ENCODE measurements at places on chromosomes 5 and 9.

- DNase-seq, result no peak
These were observed 313.8 kb downstream of the FAM170A start for GRCh38 chr5:119943148-119943547.

DNA sequence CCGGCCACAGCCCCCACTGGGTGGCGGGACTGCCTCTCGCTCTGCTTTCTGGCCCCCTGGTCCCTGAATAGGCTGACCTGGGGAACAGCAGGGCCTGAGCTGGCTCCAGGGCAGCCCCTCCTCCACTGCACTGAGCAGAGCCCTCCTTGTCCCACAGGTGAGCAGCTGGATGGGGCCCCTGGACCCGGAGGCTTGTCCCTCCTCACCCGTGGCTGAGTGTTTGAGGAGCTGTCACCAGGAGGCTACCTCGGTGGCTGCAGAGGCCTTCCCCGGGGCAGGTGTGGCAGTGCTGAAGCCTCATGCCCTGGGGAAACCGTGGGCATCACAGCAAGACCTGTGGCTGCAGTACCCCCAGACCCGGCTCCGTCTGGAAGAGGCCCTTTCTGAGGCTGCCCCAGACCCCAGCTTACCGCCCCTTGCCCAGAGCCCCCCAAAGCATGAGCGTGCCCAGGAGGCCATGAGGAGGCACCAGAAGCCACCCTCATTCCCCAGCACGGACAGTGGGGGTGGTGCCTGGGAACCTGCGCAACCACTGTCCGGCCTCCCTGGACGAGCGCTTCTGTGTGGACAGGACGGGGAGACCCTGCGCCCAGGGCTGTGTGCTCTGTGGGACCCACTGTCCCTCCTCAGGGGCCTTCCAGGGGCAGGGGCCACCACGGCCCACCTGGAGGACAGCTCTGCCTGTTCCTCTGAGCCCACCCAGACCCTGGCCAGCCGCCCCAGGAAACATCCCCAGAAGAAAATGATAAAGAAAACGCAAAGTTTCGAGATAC lies 28.5 kb upstream of the LRRC14B start:
- DNase-seq, result no peak

GRCh38 chr5:79488775-79489174 lies 25.2 kb downstream of the HOMER1 start:
- DNase-seq, result no peak

- no peak for DNase-seq
These were observed 115.3 kb upstream of the CDKN2B start for GRCh38 chr9:22124263-22125011.

- no peak for DNase-seq
These were observed 56.3 kb upstream of the MEF2C start for GRCh38 chr5:88939300-88939699.

DNA sequence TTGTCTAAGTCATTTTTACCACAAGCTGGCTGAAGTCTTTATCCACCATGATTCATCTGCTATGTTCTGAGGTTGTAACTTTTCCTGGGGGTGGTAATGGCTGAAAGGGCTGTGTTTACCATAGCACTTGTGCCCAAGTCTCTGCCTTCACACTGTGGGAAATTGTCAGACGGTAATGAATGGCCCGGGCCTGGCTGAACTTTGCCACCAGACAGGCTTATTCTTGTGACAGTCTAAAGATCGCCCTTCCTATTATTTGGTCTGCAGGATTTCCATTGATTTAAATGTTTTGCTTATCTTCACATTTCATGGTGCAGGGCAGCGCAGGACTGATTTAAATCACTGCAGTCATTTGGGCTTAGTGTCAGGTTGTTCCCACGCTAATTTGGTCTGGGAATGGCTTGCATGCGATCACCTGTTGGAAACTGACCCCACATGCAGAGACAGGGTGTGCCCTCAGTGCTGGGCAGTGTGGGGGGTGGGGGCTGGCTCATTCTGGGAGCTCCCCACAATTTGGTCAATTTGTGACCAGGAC lies 109.3 kb upstream of the ICE1 start:
- no peak for DNase-seq

DNA sequence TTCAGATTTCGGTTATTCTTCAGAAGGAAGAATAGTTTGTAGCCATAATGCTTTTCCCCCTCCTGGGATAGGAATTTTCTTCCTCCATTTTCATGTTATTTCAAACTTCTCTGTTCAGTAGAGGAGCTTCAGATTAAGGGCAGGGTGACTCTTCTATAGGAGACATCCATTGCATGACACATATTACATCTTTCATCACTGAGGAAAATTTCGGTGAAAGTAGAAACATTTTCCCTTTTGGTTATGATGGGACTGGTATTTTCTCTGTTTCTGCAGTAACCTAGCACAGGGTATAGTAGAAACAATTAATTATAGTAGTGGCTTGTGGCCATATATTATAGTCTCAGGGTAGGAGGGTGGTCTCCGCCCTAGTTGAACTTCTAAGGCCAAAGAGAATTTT lies 1.1 kb downstream of the IPO11 start:
- no peak for DNase-seq

GRCh38 chr9:19201899-19202891 lies 28.3 kb upstream of the DENND4C start:
- no peak for DNase-seq

GRCh38 chr9:136008693-136008997 lies 47.5 kb upstream of the UBAC1 start:
- no peak for DNase-seq

DNA sequence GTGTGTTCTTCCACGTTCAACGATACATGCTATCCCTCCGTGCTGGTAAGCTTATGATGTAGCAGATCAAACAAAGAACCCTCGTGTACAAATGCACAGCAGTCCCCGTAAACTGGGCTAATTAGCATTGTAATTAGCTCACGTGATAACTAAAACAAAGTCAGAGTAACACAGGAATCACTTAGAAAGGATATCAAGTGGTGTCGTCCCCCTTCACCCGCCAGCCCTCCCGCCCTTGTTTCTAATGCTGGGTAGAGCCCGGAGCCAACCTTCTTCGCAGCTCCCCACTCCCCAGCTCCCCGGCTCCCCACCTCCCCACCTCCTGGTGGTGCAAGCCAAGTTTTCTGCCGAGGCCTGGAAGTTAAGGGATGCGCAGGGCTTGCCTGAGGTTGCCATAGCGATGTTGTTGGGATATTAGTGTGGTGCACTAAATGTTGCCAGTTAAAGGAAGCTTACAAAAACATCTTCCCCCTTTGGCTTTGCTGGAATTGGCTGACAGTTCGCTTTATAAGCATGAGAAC lies 357.9 kb upstream of the CCNH start:
- DNase-seq, result no peak

DNA sequence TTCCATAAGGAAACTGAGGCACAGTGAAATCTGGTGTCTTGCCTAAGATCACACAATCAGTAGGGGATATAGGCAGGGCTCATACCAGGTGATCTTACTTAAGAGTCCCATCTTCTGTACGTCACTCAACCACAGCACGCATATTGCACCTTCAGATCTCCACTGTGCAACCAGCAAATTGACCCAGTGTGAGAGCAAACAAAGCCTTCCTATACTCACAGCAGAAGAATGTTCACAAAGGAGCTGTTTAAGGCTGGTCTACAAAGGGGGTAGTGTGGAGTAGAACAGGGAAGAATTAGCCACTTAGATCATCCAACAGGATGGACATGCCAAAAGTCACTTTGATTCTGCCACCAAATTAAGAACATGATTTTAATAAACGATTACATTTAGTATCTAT lies 305.9 kb downstream of the SLIT3 start:
- no peak for DNase-seq

DNA sequence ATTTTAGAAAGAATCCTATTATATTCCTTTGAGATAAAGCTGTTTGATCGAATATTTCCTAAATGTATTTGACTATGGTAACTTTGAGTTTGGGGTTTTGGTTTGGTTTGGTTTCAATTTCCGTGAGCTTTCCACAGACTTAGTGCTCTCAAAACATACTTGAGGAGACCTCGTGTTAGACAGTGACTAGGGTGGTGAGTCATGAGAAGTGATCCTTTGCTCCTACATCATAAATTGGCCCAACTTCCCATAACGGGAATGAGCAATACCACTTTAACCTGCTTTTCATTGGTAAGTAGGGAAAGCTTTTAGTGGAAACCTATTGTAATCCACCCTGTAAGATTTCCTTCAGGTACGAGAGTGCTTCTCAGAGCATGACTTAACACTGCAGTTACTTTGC lies 3.8 kb upstream of the RASEF start:
- DNase-seq, result no peak

DNA sequence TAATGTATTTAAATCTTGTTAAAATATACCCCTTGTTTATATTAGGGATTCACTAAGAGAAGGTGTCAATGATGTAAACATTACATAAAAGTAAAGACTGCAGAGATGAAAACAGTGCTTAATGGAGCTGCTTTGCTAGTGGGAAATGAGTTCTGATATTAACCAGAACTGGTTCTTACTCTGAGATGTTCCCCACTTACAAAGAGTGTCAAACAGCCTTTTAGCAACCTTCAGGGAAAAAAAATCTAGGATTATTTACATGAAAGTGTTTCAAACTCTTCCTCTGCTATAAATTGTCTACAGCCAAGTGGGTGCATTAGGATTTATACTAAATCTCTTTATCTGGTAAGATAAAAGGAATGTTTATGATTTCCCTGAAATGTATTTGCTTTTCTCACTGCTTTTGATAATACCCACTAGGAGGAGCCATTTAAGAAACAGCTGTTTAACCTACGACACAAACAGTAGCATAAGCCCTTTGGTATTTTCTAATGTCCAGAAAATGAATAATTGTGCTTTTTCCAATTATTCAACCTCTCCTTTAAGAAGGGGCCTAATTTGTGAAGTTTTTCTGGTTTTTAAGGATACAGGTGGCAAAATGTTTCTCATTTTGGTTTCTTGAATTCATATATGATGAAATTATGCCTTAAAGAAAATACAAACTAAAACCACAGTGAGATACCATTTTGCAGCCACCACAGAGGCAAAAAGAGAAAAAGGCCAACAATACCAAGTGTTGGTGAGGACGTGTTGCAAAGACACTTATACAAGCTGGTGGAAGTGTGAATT lies 186.3 kb downstream of the TLE4 start:
- no peak for DNase-seq

DNA sequence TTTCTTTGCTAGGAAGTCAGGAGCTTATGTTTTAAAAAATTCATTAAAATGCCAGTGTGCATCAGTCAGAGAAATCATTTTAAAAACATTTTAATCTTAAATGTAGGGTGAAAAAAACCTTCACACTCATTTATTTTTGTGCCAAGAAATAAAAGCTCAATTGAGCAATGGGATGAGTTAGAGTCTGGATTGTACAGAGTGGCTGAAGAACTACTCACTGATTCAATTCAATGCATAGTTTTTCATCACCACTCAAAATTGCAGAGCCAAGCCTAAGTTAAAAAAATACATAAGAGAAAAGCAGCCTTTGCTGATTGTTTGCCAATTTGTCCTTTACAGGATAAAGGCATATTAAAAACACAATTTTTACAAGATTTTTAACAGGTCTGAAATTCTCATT lies 168.2 kb upstream of the DMRTA1 start:
- DNase-seq, result no peak

DNA sequence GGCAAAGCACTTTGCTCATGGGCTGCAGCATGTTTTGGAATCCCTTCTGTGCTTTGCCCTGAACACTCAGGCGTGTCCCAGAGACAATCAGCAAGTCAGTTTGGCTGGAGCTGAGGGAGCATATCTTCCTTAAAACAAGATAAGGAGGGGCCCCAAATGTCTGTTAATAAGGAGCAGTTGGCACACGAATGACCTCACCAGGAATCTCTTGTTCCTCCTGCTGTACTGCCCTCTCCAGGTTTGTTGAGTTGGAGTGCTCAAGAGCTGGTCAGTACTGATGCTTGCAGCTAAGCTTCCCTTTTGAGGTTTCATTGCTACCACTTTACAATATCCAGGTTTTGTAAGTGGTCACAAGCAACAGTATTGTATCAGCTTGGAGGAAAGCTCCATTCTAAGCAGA lies 101.3 kb upstream of the EGFLAM start:
- DNase-seq, result no peak

DNA sequence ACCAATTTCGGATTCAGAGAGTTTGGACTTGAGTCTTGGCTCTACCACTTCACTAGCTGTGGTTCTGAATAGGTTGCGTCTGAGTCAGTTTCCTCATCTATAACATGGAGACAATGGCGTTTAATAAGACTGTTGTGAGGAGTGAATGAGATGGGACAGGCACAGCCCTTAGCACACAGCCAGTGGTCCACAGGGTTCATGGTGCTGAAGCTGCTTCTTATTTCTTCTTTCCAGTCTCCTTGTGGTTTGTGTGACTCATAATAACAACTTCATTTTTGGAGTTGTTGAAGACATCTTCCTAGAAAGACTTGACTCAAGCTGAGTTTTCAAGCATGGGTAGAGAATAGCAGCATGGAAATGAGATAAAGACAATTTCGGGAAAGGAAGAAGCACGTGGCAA lies 172.6 kb upstream of the PPP2R2B start:
- no peak for DNase-seq

DNA sequence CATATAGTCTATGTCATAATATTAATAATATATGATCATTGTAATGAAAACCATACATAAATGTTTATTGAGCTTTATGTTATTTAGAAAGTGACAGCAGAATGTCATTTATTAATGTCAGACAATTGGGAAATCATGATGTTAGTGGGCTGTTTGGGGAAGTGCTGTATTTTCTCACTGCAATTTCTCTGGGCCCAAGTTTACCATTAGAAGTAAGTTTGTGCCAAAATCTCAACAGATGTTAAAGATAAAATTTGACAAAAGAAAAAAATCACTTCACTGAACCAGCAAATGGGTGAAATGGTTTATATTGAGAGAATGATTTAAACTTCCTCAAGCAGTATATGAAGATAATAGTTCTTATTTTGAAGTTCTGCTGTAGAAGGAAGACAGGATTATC lies 433.2 kb upstream of the SMARCA2 start:
- DNase-seq, result no peak

DNA sequence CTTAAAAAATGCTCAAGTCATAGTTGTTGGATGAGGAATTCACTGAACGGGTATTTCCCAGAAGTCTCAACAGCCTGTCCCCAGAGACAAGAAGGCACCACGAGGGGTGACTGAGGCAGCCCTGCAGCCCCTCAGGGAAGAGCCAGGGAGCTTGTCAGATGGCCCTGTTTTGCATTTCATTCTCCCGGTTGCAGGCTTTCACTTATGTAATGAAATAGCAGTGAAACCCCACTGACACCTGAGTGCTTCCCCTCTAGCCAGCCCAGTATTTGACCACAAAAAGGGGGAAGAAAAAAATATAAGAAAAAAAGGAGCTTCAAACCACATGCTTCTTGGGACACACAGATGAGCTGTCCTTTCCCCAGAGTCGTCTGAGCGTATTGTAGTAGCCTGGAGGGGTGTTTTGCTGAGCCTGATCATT lies 75.3 kb upstream of the IL12B start:
- DNase-seq, result no peak

DNA sequence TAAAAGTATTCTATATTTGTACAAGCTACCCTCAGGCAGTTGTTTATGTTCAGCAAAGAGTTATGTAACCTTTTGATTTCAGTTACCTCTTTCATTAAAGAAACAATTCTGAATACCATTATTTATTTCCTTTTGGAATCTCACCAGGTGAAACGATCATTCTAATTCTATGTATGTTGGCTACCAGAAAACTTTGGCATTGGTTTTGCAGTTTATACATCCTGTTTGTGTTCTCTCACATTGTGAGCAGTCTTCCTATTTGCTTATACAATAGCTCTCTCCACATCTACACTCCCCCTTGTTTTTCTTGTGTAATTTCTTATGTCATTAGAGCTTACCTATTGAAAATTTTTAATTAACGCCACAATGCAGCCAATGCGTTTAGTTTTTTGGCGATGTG lies 276.0 kb upstream of the MPDZ start:
- DNase-seq, result no peak

- no peak for DNase-seq
These were observed 128.3 kb upstream of the C9orf72 start for GRCh38 chr9:27701587-27701986.

GRCh38 chr9:34587271-34587670 lies 2.3 kb downstream of the CNTFR start:
- DNase-seq, result no peak
